ENCODE measurements at places on chromosomes 11 and 22.

DNA sequence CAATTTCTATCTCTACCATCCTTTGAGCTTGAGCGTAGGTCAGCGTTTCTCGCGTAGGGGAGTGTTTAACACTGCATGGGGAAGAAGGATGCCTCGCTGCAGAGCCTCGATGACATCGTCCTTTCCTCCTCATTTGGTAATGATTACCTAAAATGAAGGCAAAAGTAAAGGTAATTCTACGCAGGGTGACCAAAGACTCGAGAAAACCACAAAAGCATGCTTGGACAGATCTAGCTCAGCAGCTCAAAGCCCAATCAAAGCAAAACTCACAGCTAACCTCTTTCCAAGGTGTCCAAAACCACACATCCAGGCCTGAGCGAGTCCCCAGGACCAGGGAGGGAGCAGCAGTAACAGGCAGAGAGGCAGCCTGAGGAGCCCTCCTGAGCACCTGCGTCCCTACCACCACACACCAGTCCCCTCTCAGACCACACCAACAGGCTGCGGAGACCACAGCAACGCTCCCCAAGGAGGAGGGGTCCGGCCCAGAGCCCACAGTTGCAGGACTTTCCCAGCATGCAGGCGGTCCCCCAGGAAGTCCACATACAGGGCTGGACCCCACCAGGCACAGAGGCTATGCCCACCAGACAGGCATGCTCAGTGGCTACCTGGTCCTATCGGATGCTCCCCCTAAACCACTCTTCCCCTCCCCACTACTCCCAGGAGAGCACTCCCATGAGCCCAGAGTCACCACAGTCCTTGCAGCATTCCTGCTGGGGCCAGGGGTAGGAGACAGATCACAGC, 3.3 kb downstream of the BRD1 start:
- no peak for DNase-seq

DNA sequence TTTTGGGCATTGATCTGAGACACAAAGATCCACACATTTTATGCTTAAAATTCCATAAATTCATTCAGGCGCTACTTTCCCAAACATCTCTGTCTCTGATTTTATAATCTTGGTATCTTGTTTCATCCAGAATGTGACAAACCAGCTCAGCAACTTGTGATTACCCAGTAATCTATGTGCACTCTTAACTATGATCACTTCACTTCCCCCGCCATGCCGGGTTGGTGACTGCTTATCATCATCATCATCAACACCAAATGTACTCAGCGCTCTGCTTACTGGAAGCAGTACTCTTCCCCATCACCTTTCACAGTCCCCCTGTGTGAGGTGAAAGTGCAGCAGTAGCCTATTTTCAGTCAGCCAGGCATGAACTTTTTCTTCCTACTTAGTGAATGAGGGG, 15.2 kb upstream of the MMP7 start:
- no peak for DNase-seq

- peak; percentile 49 for DNase-seq
Observed at GRCh38 chr11:27514558-27514957, 8.0 kb upstream of the LIN7C start.

DNA sequence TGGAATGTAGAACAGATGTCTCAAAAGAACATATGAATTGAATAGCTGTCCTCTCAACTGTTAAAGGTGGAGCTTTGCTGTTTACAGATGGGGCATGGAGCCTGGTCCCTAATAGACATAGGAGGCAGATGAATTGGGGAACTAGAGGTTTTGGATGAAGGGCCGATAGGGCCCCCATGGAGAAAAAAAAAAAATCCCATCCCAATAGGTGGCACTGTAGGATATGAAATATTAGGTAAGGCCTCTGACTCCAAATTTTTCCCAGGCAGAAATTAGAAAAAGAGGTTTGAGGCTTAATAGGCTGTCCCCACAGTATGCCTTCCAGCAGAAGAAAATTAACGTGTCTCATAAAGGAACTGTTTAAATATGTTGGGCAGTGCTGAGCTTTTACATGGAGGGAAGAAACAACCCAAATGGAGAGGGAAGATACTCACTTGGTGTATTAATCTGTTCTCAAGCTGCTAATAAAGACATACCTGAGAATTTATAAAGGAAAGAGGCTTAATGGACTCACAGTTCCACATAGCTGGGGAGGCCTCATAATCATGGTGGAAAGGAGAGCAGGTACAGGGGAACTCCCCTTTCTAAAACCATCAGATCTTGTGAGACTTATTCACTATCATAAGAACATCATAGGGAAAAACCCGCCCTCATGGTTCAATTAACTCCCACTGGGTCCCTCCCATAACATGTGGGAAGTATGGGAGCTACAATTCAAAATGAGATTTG, 30.1 kb upstream of the TMEM45B start:
- peak; percentile 49 for DNase-seq

DNA sequence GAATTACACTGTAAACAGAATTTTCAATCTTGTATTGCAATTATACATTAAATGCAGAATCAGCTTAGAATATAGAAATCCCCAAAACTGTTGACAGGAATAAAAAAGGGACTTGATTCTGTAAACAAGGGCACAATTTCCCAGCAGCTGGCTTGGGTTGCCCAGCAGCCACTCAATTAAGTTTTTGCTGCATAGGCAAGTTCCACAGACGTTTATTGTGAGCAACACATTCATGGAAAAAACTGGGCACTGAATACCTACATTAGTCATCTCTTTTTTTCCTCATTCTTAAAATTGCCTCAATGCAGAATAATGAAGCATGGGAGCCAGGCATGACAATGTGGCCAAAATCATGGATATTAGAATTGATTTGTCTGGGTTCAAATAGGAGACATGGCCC, 421.8 kb upstream of the ANO5 start:
- no peak for DNase-seq

- DNase-seq, result no peak
Observed at GRCh38 chr11:87908086-87908485, 267.2 kb downstream of the RAB38 start.

- no peak for DNase-seq
Observed at GRCh38 chr22:47594836-47595521, 832.5 kb downstream of the TBC1D22A start.

DNA sequence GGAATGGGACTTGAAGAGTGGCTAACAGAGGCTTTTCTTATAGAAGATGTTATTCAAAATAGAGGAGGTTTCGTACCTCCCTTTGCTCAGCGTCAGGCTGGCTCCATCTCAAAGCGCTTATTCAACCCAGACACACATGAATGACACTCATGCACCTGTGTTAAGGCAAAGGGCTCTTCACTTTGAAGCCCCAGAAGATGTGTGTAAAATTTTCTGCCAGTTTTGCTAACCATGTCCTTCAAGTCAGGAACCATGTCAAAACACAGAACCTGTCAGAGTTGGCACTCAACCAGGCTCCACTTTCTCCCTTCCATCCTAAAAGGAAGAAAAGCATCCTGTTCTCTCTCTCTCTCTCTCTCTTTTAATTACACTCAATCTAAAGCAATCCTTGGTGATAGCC, 352.8 kb upstream of the NARS2 start:
- DNase-seq, result no peak

- DNase-seq, result no peak
Observed at GRCh38 chr11:75894036-75894585, 79.1 kb downstream of the UVRAG start.

GRCh38 chr11:26703411-26704191, 18.3 kb downstream of the SLC5A12 start:
- no peak for DNase-seq

DNA sequence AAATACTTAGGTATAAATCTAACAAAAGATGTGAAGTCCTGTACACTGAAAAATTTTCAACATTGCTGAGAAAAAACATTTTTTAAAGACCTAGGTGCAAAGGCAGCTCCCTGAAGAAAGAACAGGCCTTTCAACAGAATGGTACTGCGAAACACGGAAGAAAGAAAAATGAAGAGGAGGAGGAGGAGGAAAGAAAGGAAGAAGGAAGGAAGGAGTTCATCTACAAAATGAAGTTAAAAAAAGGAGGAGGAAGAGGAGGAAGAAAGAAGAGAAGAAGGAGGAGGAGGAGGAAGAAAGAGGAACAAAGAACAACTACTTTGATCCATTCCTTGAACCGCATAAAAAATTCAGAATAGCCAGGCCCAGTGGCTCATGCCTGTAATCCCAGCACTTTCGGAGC, 29.5 kb downstream of the DGCR2 start:
- no peak for DNase-seq

DNA sequence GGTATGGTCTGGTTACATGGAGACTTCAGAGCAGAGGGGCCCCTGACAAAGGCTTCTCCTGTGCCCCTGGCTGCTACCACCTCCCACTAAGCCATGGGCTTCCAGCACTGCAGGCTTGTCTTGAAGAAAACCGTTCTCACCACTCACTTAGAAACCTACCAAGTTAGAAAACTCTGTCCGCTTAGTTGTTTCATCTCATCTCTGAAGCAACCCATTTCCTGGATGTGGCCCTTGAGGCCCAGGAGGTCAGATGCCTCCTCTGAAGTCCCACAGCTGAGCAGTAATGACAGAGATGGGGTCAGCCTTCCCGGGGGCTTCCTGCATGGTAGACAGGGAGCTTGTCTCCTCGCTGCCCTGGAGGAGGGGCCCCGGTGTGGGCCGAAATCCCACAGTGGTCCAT, 12.9 kb downstream of the CSF2RB start:
- no peak for DNase-seq

DNA sequence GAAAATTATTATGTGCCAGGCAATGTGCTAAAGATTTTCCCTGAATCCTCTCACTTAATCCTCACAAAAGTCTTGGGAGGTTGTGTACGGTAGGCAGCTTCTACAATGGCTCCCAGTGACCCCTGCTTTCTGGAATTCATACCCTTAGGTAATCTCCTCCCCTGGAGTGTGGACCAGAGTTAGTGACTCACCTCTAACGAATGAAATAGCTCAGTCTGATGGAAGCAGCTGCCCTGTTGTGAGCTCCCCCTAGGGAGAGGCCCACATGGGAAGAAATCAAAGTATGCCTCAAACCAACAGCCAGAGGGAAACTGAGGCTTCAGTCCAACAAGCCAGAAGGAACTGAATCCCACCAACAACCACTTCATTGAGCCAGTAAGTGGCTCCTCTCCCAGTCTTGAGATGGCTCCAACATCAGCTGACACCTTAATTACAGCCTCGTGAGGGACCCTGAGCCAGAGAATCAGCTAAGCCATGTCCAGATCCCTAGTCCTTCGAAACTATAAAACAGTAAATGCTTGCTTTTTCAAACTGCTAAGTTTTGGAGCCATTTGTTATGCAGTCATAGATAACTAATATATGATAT, 98.9 kb upstream of the ISX start:
- no peak for DNase-seq

DNA sequence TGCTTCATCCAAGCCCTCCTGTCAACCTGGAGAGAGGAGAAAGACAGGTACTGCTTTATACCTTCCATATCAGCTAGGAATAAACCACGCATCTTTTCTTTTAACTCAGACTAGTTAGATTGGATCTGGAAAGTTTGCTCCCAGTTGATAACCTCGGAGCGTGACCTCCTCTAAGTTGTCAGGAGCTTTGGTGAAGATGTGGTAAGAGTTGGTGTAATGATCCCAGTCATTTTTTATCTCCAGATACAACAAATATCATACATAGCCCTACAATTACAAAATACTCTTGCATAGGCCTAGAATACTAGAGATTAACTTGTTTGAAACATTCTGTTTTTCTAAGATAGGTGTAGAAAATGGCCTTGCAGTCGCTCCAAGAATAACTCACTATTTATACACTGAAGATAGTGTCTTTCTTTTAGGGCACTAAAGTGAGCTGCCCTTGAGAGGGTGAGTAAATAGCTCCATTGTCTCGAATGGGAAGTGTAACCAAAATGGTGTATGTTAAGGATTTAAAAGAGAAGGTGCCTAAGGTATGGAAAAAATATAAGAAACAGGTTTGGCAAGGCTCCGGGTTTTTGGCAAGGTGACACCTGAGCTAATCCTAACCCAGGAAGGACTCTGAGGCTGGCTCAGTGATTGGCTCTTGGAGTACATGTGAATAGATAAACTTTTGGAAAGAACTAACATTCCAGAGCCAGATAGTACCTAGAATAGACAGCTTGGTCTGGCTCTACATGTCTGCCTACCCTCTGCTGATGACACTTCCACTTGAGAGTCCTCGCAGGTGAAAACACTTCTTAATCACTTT, 59.4 kb downstream of the GLYATL1 start:
- no peak for DNase-seq

GRCh38 chr11:2652333-2653197, 47.2 kb downstream of the KCNQ1OT1 start:
- DNase-seq, result no peak

DNA sequence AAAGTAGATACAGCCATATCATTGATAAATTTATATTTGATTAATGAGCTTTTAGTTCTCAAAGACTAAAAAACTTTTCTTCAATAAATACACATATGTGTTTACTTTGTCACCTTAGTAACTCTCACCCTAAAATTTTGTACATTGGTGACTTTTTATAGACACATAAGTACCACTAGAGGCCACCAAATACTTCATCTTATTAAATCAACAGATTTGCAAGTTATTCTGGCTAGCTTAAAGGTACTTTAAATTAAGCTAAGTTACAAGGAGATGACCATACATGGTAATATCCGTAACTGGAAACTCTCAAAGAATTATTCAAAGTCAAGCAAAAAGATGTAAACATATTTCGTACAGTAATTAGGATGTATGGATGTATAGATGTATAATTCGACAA, 112.2 kb downstream of the SBF2 start:
- DNase-seq, result peak; percentile 75

- DNase-seq, result no peak
Observed at GRCh38 chr22:17990942-17991341, 33.4 kb downstream of the MICAL3 start.

DNA sequence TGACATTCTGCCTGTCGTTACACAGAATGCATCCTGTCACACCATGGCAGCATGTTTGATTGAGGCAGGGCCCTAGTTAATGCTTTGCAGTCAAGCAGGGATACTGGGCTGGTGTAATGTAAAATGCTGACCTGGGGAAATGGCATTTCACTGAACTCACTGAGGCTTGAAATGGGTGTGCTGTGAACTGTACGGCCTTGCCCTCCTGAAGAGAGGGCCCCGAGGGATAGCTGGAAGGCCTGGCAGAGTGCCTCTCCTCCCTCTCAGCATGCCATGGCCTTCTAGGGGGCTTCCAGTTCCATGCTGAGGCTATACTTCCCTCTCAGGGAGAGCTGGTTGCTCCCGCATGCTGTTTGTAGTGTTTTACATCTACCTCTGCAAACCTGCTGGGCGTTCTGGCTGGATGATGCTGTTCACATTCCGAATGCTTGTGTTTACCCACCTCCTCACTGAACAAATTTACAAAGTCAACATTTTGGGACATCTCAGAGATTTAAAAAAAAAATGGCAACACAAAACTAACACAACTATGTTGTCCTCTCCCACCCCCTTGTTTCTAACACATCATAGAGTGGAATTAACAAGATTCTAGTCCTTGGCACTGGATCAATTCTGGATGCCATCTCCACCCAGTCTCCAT, 416.7 kb upstream of the CADM1 start:
- DNase-seq, result no peak

GRCh38 chr11:36684840-36685801, 87.1 kb upstream of the RAG2 start:
- no peak for DNase-seq

- no peak for DNase-seq
Observed at GRCh38 chr11:79428406-79428805, 12.4 kb downstream of the TENM4 start.

Data from fibroblast of pulmonary artery (primary cell).